ENCODE measurements at places on chromosomes 5 and 9.

DNA sequence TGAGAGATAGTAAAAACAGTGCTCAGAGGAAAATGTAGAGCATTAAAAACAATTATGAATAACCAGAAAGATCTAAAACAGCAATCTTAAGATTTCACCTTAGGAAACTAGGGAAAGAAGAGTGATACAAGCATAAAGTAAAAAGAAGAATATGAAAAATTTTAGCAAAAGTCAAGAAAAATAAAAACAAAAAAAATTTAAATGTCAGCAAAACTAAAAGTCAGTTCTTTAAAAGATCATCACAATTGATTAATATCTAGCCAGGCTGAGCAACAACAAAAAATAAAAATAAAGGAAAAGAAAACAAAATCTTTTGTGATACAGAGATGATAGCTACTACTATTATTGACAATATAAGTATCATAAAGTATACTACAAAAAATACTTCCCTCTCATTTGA is 1088.1 kb upstream of the EDIL3 start:
- DNase-seq, result no peak

DNA sequence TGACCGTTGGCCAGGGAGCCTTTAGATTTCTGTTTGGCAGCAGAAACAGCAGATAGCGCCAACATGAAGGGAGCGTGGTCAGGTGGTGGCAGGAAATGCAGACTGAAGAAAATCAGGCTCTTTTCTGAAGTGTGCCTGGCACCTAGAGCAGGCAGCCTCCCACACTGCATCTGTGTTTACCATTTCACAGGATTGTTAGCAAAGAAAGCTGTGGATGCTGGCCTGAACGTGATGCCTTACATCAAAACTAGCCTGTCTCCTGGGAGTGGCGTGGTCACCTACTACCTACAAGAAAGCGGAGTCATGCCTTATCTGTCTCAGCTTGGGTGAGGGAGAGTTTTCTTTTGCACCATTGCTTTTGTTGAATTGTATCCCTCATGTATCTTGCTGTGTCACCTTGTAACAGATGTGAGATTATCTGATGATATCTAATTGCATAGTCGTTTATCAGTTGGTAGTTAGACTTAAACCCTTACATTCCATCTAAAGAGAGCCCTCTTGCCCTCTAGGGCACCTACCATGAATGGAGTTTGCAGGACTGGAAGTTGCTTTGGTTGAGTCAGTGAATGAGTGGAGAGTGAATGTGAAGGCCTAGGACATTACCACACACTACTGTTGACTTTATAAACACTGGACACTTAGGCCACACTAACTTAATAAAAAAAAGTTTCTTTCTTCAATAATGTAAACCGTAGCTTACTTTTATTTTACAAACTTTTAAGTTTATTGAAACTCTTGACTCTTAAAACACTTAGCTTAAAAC is 42.8 kb downstream of the ACO1 start:
- DNase-seq, result no peak

- no peak for DNase-seq
Observed at GRCh38 chr5:54570916-54571315, 53.4 kb downstream of the SNX18 start.

- DNase-seq, result no peak
Observed at GRCh38 chr9:131660466-131661405, 79.1 kb downstream of the RAPGEF1 start.

- DNase-seq, result no peak
Observed at GRCh38 chr5:32630867-32631491, 45.6 kb downstream of the SUB1 start.

DNA sequence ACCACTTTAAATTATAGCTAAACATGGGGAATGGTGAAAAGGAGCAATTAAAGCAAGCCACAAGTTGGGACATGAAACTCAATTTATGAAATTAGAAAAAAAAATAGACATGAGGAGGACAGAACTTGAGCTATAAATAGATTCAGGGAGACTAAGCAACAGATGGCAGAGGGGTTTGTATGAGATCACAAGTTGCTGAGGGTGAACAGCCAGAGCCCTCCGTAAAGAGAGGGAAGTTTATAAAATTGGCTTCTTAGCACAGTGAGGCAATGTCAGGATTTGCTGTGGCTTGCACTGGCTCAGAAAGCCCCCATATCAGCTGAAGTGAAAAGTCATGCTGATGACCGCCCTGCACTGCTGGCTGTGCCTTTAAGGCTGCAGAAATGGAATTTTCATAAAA is 443.4 kb upstream of the CD180 start:
- DNase-seq, result no peak
